ENCODE measurements at places on chromosomes 12 and 14. TPM values are rescaled to one million over a fixed set of nuclear protein-coding genes. Genes with fewer than 3 reads are reported as not detected.

Gene AMN
- 0.71 TPM for total RNA-seq

Gene CIROP
- total RNA-seq, result not detected

Gene RPL10L
- total RNA-seq, result not detected

Gene KRT78
- total RNA-seq, result not detected

Gene RNASE7
- not detected for total RNA-seq

Gene KRT74
- not detected for total RNA-seq

Gene CABP1
- total RNA-seq, result 0.17 TPM

Gene NCKAP5L
- 5.3 TPM for total RNA-seq

Gene ASPG
- total RNA-seq, result not detected

Gene HSPB8
- total RNA-seq, result not detected

Gene KRT6C
- total RNA-seq, result not detected

Gene SERPINA1
- total RNA-seq, result 0.27 TPM

Gene RIC8B
- 11.9 TPM for total RNA-seq

Gene LHX5
- total RNA-seq, result not detected

Gene FOXG1
- total RNA-seq, result not detected

Gene MYBPC1
- not detected for total RNA-seq

Gene PIANP
- total RNA-seq, result 0.55 TPM

Gene PDZRN4
- not detected for total RNA-seq

Gene RNF34
- 82.8 TPM for total RNA-seq

Gene MEG3
- not detected for total RNA-seq

Gene POTEG
- not detected for total RNA-seq

Gene PLD4
- total RNA-seq, result not detected

Gene PTHLH
- total RNA-seq, result 0.19 TPM

Gene CBX5
- total RNA-seq, result 89.8 TPM

Gene EIF2S3B
- 1.9 TPM for total RNA-seq

Gene CAPZA3
- total RNA-seq, result not detected

Gene PRH1
- 6.0 TPM for total RNA-seq

Gene ACTN1
- total RNA-seq, result 73.9 TPM

Gene BAG5
- total RNA-seq, result 34.9 TPM

Gene CTSG
- not detected for total RNA-seq

Gene SLC6A15
- total RNA-seq, result not detected

Gene GPR132
- 42.8 TPM for total RNA-seq

Gene TRIM9
- total RNA-seq, result 1.6 TPM

Gene ALDH1L2
- total RNA-seq, result 2.2 TPM

Gene DENND5B
- total RNA-seq, result 0.13 TPM

Gene TCL1B
- total RNA-seq, result not detected

Gene FAM90A1
- 0.15 TPM for total RNA-seq

Gene NPAS3
- not detected for total RNA-seq

Gene KRT83
- not detected for total RNA-seq

Gene LPAR5
- total RNA-seq, result 8.3 TPM

Gene LGMN
- total RNA-seq, result 0.29 TPM

Gene NRL
- total RNA-seq, result 1.1 TPM

Gene ZNF740
- 44.1 TPM for total RNA-seq

Gene CCDC197
- not detected for total RNA-seq

Gene GPR84
- total RNA-seq, result 0.31 TPM

Gene RTN1
- not detected for total RNA-seq

Gene C12orf60
- total RNA-seq, result 3.7 TPM

Gene SMIM41
- not detected for total RNA-seq

Gene ACOT4
- 4.5 TPM for total RNA-seq

Gene CACNA1C
- 0.04 TPM for total RNA-seq

Gene ITGB7
- total RNA-seq, result 248 TPM

Gene INSM2
- total RNA-seq, result not detected

Gene PTPN6
- 436 TPM for total RNA-seq

Gene P2RX2
- total RNA-seq, result not detected

Gene PTPRR
- not detected for total RNA-seq

Measured in activated CD8-positive, alpha-beta memory T cell treated with anti-CD3 and anti-CD28 coated beads for 36 hours (primary cell).